ENCODE measurements at places on chromosomes 12 and 14.

DNA sequence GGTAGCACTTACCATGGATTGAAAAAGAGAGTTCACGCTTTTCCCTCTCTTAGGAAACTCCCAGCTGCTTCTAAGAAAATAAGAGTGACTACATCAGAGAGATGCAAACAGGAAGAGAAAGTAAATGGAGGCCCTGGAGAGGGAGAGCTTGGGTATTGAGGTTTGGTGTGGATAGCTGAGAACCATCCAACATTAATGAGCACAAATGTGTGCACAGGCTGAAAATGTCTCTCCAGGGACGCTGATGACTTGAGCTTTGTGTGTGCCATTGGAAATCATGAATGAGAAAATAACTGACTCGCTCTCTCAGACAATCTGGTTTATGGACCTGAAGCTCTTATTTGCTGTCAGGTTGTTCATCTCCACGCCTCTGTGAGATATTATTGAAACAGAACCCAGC is 318.8 kb downstream of the NRXN3 start:
- no peak for DNase-seq

GRCh38 chr14:68518166-68518565 is 274.7 kb downstream of the ZFP36L1 start:
- DNase-seq: no peak

GRCh38 chr12:1117970-1118563 is 127.0 kb downstream of the ERC1 start:
- DNase-seq: peak; percentile 66

GRCh38 chr14:104293851-104294627 is 155.7 kb downstream of the KIF26A start:
- no peak for DNase-seq

GRCh38 chr14:105184461-105184860 is 3.3 kb upstream of the NUDT14 start:
- no peak for DNase-seq

GRCh38 chr12:43237238-43237879 is 314.6 kb downstream of the ADAMTS20 start:
- no peak for DNase-seq

DNA sequence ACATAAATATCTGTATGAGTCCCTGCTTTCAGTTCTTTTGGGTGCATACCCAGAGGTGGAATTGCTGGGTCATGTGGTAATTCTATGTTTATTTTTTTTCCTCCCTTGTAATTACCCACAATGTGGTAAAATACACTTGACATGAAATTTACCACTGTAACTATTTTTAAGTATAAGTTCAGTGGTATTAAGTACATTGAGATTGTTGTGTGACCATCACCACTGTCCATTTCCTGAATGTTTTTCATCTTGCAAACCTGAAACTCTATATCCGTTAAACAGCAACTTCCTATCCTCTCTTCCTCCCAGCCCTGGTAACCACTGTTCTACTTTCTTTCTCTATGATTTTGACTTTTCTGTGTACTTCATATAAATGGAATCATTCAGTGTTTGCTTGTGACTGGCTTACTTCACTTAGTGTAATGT is 51.4 kb downstream of the BORCS5 start:
- no peak for DNase-seq

DNA sequence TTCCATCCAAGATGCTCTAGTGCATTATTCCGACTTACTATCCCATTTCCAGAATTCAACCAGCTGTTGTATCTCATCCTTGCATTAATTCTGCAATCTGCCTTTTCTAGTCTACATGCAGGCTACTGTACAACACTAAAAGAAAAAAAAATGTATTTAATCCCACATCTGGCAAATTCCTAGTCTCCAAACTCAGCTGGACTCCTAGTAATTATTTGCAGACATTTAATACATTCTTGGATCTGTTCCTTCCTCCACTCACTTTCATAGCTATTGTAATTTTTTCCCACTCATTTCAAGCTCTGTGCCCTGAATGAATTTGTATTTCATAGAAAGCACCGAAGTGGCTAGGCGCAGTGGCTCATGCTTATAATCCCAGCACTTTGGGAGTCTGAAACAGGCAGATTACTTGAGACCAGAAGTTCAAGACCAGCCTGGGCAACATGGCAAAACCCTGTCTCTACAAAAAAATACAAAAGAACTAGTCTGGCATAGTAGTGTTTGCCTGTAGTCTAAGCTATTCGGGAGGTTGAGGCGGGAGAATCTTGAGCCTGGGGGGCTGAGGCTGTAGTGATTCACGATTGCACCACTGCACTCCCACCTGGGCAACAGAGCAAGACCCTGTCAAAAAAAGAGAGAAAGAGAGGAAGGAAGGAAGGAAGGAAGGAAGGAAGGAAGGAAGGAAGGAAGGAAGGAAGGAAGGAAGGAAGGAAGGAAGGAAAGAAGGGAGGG is 39.5 kb upstream of the YAF2 start:
- DNase-seq: no peak

DNA sequence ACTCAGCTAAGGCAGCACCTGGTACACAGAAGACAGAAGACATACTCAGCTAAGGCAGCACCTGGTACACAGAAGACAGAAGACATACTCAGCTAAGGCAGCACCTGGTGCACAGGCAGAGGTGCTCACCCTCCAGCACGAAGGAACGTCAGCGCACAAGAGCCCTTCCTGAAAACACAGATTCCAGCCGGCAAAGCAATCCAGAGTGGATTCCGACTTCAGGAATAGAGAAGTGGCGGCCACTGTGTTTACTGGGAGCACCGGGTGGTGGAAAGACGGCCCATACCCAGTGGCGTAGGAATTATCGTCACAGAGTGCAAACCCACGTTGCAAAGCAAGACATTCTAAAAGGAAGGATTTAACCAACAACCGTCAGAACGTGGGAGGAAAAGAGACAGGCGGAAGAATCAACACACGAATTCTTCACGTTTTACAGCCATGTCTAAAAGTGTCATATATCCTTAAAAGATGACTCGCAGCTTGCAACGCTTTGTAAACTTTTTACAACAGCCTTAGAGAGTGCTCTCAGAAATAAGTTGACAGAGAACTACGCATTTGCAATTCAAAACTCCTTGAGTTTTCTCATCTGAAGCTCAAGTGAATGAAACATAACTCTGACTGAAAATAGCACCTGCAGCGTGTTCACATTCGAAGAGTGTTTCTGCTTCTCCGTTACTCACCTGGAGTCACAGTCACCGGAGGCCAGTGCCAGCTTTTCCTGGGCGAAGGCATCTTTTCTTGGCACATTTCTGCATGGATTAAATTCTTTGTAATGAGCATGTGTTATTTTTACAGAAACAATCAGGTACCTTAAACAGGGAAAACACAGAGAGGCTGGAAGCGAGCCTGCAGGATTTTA is 55.8 kb upstream of the GALNT9 start:
- no peak for DNase-seq

DNA sequence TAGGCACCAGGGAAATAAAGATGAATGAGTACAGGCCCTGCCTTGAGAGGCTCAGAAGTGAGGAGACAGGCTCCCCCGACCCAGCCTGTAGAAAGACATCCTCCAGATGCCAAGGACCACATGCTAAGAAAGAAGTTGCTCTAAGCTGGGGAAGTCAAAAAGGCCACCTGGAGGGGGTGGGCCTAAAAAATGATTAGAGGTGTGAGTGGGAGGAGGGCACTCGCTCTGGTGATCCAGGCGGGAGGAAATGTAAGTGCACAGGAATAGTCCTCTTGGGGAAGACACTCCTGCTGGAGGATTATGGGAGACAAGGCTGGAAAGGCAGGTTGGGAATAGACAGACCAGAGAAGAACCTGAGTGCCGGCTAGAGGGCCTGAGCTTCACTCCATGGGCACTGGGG is 32.2 kb downstream of the SMUG1 start:
- DNase-seq: no peak

DNA sequence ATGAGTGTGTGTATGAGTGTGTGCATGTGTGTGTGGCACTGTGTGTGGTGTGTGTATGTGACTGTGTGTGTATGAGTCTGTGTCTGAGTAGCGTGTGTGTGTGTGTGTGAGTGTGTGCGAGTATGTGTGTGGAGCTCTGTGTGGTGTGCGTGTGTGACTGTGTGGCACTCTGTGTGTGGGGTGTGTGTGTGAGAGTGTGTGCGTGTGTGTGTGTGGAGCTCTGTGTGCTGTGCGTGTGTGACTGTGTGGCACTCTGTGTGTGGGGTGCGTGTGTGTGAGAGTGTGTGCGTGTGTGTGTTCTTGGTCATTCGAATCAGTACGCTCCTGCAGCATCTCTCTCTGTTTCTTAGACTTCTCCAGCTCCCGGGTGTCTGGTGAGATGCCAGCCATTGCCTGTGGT is 76.9 kb upstream of the TMEM132C start:
- no peak for DNase-seq

- DNase-seq: no peak
Observed at GRCh38 chr12:30997685-30998440, 71.3 kb downstream of the TSPAN11 start.

All from kidney glomerular epithelial cell (primary cell).